ENCODE measurements at places on chromosomes 2 and 18.

- no peak for DNase-seq
Observed at GRCh38 chr2:208556983-208557484, 150.4 kb downstream of the PTH2R start.

- DNase-seq, result no peak
Observed at GRCh38 chr2:2942225-2942624, 435.4 kb downstream of the EIPR1 start.

GRCh38 chr2:203476881-203477280 is 58.2 kb downstream of the RAPH1 start:
- no peak for DNase-seq

- DNase-seq, result peak; percentile 49
Observed at GRCh38 chr2:10331702-10332401, 29.1 kb downstream of the HPCAL1 start.

GRCh38 chr2:127064642-127065250 is 42.2 kb downstream of the BIN1 start:
- DNase-seq, result peak; percentile 49

GRCh38 chr2:74383254-74383653 is 3.1 kb upstream of the DCTN1 start:
- no peak for DNase-seq

DNA sequence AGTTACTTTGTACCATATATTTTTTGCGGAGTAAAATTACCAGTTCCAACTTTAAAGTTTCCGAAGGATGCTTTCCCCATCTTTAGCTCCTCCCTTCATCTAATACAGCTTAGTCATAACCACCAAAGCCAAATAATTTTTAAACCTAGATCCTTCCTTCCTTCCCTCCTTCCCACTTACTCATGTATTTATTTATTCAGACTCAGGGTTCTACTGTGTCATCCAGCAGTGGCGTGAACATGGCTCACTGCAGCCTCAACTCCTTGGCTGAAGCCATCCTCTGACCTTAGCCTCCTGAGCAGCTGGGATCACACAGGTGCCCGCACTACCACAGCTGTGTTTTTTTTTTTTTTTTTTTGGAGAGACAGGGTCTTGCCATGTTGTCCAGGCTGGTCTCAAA is 4.4 kb downstream of the LPIN2 start:
- no peak for DNase-seq

DNA sequence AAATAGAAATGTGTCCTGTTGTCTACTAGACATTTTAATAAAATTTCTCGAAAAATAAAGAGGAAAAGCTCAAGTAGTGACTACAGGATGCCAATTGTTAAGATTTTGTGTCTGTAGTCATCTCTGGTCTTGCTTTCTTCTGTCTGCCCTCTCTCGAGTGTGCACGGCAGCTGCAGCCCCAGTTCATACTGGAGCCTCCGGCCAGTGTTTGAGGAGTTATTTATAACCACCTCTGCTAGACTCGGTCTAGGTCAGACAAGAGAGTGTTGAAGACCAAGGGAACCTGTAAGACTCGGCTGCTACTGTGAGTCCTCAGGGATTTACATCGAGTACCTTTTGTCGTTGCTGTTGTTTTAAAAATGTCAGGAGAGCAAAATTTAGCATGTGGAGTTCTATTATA is 810.1 kb upstream of the POU3F3 start:
- DNase-seq, result no peak

DNA sequence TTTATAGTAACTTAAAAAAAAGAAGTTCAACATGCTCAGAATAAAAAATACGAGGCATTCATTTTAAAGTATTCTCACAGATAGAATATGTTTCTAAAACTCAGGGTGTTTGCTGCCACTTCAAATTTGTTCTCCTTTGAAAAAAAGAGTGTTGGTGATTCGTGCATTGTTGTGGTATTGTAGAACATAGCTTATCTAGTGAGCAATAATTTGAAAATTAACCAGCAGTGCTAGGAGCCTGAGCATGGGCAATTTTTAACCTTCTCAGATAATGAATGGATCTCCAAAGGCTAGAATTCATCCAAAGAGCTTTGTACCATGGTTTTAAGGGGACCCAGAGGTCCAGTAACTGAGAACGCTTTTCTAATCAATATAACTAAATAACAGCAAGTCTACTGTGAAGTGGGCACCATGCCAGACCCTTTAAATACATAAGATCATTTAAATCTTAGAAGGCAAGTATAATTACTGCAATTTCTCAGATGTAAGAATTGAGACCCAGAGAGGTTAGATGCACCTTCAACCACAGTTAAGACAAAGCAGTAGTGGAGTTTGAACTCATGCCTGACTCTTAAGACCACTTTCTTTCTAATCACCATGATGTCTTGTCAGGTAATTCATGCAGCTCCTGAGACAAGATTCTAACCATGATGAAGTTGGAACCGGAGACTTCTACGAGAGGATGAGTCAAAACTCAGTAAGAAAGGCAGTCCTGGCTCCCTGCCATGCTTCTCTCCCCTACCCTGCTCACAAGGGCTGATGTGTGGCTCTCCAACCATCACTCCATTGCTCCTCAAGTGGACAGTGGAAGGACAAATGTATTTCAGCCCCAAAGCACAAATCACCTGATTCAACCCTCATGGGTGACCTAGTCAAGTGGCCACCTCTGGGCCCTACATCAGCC is 3.4 kb downstream of the CYRIA start:
- no peak for DNase-seq

DNA sequence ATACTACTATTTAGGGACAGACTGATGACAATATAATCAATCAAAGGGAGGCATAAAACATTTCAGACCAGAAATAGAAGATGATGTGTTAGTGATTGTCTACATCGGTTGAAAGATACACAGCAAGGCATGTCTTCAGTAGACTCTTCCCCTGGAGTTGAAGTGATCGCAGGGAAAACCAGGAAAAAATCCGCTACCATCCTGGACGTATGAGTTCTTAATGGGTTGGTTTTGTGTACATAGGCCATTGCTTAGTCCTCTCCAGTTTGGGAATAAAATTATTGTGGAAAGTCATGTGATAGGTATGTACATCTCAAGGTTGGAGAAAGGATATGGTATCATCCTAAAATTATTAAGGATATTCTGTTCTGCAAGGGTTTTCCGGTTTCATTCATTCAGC is 4.3 kb downstream of the APCDD1 start:
- no peak for DNase-seq

DNA sequence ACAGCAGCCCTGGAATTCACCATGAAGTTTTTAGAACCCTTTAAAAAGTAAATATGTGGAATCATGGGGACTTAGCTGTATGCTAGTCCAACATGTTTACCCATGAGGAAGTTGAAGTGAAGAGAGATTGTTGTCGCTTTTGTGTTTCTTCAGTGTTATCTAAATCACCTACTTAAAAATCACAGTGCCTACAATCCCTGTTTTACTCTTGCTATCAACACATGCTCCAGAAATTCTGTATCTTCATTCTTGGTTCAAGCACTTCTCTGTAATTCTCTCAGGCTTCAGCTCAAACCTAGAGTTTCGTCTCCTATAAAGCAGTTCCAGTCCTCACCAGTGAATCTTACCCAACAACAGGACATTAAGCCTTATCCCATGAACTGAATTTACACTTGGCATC is 30.5 kb upstream of the CHMP1B start:
- DNase-seq, result no peak

DNA sequence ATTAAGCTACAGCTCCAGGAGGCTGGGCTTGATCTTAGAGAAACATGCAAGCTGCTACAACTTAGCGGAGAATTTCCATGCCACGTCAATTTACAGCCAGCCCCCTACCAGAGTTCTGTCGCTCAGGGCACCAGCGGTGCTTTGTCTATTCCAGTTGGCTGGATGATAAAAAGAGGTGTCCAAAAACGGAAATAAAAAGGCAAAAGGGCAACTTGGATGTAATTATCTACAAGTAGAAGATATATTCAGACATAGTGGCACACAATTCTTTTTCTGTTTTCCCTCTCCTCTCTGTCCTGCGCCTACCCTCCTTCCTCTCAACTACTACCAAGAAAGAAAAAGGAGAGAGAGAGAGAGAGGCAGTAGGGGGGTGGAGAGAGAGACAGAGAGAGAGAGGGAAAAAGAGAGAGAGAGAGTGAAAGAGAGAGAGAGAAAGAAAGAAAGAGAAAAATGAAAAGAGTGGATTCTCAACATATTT is 363 bp upstream of the RFTN2 start:
- no peak for DNase-seq

DNA sequence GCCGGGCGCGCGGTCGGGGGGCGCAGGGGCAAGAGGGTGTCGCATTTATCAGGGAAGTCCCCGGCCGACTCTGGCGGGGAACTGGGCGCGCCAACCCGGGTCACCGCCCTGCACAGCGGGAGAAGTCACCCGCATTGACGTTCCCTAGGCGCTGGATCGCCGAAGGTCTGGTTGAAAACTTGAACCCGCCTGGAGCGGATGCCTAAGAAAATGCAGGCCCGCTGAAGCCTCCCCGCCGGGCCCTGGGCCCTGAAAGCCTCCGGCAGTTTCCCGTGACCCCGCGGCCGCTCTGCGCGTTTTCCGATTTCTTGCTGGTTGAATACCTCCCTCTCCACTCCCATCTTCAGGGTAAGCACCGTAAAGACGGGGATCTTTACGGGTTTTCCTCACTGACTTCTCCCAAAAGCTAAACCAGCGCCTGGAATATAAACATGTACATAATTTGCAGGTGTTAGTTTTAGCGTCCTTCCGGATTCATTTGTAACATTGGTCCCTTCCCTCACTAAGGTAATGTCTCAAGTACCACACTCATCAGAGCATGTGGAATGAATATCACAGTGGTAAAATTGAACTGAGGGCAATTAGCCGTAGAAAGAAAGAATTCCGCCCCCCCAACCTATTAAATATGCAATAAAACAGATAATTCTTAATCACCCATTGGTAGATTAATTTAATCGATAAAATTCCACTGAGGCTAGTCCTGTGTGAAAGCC is 675 bp upstream of the SPIRE1 start:
- peak; percentile 36 for DNase-seq

GRCh38 chr2:166372046-166372445 is 3.7 kb downstream of the SCN9A start:
- DNase-seq, result no peak

DNA sequence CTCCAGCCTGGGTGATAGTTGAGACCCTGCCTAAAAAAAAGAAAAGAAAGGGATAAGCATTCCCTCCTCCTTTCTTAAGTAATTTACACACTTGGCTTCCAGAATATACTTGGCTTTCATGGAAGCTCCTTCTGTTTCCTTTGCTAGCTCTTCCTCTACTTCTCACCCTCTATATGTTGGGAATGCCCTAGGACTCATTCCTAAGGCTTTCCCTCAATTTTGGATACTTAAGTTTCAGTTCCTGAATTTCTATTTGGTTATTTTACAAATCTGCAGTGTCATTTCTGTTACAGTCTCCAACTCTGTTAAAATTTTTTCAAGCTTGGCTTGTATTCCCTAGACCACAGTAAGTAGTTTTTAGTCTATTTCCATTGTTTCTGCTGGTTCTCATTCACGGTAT is 23.6 kb downstream of the SP3 start:
- DNase-seq, result no peak

DNA sequence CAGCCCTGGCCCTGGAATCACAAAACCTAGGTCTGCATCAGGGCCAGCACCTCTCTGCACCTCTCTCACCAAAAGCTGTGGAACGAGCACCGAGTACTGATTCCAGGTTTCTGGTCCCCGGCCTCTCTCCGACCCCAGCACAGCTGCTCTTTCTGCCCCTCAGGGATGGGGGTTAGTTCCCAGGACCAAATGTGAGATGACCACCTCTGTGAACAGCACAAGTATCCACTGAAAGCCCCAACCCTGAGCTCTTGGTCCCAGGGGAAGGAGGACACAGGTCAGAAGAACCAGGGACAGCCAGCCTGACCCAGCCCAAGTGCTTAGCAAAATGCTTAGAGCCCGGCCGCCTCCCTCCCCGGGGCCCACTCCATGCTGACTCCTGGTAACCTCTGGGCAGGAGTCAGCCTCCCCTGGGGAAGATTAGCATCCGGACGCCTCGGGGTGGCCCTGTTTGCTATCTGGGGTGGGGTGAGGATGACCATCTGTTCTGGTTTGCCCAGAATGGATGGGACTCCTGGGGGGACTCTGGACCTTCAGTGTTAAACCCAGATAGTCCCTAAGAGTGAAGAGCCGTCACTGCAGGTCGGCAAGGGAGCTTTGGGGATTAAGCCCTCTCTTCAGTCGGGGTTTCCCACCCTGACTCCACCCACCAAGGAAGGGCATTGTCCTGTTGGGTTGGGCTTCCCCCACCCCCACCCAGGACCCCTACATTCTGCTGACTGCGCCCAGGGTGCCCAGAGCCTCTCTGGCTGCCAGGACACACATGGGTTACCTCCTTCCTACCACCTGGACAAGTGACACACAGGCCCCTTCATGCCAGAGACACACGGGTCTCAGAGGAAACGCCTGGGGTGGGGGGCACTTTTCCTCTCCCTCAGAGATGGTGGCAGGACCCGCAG is 9.4 kb upstream of the GPR55 start:
- DNase-seq, result no peak

- DNase-seq, result no peak
Observed at GRCh38 chr2:238731961-238732360, 115.9 kb upstream of the TWIST2 start.

DNA sequence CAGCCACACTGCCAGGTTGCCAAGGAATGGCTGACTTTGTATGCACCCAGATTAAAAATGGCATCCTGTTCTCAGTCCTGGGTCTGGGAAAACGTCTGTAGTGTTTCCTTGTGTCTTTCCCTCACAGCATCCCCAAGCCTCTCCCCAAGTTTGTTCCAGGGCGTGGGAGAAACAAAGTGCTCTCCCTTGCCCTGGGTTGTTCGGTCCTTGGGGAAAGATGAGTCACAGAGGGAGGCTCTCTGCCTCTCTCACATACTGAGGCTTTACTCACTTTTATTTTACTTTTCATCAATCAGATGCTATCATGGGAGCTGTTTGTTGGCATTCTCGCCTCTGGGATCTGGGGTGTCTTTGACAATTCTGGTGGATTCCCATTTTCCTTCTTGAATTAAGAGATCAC is 492.3 kb downstream of the XIRP2 start:
- DNase-seq, result no peak

DNA sequence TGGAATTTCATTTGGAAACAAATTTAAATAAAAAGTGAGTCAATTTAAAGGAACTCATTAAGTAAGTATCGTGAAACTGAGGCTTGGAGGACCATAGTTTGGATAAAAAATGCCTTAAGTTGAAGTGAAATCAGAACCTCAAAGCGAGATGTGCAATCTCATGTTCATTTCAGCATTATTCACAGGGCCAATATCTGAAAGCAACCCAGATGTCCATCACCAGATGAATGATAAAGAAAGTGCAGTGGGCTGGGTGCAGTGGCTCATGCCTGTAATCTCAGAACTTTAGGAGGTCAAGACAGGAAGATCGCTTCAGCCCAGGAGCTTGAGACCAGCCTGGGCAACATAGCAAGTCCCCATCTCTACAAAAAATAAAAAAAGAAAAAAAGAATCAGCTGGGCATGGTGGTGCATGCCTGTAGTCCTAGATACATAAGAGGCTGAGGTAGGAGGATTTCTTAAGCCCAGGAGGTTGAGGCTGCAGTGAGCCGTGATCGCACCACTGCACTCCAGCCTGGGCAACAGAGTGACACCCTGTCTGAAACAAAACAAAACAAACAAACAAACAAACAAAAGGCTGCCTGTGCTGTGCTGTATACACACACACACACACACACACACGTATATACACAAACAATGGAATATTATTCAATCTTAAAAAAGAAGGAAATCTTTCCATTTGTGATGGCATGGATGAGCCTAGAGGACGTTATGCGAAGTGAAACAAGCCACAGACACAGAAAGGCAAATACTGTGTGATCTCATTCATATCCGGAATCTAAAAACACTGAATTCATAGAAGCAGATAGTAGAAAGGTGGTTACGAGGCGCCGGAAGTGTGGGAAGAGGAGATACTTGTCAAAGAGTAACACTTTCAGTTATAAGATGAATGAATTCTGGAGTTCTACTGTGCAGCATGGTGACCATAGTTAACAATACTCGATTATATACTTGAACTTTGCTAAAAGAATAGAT is 14.5 kb downstream of the SH3RF3 start:
- peak; percentile 54 for DNase-seq
